ENCODE measurements at places on chromosomes 12 and 14.

- DNase-seq, result no peak
Measured at GRCh38 chr14:105857826-105858675, 331.7 kb downstream of the TMEM121 start.

GRCh38 chr12:77231501-77231918 is 166.1 kb upstream of the E2F7 start:
- DNase-seq, result no peak

GRCh38 chr12:81296556-81297305 is 218.9 kb downstream of the ACSS3 start:
- DNase-seq, result no peak

- no peak for DNase-seq
Measured at GRCh38 chr12:55470088-55470829, at the start of gene OR6C70. TSS of gene OR6C70 (minus strand) at chr12:55470138. CDS start at chr12:55470138, 0 bp downstream.

- no peak for DNase-seq
Measured at GRCh38 chr12:113479590-113480335, 8.1 kb upstream of the LHX5 start.

DNA sequence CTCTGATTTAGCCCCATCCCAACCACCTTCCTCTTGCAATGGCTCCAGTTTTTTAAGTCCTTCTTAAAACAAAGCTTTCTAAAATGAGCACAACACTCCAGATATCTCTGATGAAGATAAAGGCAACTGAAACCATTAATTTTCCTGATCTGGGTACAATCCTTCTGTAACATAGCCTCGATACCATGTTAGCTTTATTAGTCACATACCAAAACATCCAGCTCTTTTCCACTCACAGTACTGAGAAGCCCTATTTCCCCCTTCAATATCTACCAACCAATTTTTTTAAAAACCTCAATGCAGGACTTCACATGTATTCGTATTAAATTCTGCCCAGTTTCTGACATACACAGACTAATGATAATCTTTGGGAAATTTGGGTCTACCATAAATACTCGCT is 105.9 kb downstream of the MED13L start:
- DNase-seq, result no peak

GRCh38 chr12:49616533-49617219 is 6.7 kb upstream of the PRPF40B start:
- no peak for DNase-seq

DNA sequence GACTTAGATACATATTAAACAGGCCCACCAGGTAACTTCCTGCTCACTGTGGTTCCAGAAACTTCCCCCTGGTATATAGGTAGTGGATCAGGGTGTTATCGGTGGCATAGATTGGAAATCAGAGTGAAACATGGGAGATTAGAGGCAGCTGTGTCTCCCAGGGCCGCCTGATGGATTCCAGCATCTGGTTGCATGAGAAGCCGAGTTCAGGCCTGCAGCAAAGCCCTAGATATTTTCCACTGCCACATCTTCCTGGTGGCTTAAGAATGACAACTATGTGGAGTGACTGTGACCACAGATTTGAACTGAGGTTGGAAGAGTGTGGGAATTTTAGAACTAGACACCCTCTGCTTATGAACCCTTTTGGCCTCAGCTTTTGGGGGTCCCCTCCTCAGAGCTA is 184.8 kb upstream of the NTF3 start:
- no peak for DNase-seq

DNA sequence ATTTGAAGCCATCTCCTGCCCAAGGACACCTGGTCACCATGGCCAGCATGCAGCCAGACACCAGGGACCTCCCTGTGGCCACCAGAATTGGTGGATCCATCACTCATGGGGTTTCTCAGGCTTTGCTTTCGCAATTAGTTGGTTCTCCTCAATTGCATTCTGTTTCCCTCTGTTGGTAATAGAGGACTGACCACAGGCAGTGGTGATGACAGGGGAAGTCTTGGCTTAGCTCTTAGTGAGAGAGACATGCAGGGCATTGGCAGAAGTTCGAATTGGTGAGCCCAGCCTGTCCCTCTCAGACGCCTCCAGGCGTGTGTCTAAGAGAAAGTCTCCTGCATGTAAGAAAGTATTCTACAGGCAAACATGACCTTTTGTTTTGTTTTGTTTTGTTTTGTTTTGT is 21.3 kb downstream of the HCAR2 start:
- no peak for DNase-seq

- no peak for DNase-seq
Measured at GRCh38 chr14:21860172-21860571, 186.6 kb upstream of the OR4E1 start.

DNA sequence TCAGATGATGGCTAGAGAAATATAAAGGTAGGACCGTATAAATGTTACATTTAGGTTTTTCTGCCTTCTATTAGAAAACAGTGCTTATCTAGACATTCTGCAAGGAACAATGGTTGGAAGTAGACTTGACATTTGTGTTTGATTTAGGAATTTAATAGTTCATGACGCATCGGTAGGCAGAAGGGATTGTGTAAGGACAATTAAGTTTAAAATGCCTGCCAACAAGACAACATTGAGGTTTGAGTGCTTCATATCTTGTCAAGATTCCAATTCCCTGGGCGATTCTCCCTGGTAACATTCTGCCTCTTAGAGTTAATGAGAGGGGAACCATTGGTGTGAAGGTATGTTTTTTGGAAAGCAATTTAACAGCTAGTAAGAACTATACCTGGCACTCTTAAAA is 186.8 kb upstream of the RBM19 start:
- no peak for DNase-seq

DNA sequence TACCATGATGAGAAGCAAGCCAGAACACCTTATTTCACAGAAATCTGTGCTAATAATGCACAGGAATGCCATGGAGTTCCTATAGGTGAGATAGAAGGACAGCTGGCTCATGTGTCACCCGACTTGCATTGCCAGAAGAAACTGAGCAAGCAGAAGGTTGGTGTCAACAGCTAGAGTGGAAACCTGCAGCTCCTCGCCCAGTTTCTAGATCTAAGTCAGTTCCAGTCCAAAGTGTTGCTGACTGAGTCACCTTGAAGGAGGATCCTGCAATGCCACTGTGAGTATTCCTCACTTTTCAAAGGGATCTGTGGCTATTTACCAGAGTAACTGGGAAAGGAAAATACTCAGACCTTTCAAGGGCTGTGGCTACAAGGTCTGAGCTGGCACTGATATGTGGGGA is 17.1 kb downstream of the CDKL1 start:
- no peak for DNase-seq

DNA sequence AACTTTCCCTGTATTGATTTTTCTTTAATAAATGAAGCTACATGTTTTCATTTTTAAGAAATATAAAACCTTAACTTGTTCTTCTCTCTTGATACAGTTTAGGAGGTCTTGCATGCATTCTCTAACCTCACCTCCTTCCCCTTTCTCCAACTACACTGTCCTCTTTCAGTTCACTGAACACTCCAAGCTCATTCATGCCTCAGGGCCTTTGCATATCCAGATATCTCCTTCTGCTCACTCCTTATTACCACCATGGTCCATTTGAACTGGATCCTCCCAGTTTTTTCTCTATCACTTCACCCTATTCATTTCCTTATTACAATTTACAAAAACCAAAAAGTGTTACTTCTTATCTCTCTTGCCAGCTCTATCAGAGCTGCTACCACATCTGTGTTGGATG is 242.9 kb upstream of the PLEKHG7 start:
- no peak for DNase-seq

DNA sequence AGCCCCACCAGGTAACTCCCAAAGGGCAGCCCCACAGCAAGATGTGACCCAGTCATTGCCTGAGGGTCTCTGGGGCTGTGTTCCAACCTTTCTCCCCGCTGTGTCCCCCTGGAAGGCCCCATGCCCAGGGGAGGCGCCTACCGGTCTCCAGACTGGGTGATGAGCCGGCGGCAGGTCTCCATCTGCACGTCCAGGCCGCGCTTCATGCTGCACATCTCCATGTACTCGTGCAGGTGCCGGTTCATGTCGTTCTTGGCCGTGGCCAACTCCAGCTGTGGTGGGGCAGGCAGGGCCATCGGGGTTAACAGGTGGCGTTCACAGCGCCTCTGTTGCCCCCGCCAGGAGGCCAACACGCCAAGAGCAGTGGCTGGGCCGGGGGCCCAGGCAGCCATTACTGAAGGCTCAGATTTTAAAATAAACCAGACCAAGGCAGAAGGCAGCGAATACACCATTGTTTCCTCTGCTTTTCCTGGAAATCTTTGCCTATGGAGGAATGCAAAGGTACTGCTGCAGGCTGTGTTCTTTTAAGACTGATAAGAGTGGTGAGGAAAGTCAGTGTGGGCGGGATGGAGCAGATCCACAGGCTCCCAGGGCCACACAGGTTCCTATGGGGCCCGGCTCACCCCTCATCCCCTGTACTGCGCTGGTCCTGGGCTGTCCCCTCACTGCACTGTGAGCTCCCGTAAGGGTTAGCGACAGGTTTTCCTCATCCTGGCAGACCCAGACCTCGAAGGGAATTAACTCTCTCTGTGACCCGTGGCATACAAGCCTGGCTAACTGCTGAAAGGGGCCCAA is 7.3 kb downstream of the GAPDH start:
- no peak for DNase-seq

GRCh38 chr12:68364893-68365725 is 32.9 kb upstream of the MDM1 start:
- DNase-seq, result no peak

DNA sequence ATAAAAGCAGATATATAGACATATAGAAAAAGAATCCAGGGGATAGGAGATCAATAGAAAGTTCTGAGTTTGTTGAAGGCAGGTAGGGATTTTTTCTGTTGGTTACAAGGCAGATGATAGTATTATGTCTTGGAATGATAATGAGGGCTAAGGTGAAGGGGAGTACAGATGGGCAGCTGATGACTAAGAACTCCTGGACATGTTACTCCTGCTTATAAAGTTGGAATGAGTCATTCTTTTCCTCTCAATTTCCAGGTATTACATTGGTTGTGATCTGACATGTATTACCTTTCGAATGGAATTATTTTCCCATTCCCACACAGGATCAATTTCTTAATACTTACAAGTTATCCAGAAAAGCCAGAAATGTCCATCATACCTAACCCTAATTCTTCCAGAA is 545.2 kb upstream of the MGAT4C start:
- DNase-seq, result no peak

DNA sequence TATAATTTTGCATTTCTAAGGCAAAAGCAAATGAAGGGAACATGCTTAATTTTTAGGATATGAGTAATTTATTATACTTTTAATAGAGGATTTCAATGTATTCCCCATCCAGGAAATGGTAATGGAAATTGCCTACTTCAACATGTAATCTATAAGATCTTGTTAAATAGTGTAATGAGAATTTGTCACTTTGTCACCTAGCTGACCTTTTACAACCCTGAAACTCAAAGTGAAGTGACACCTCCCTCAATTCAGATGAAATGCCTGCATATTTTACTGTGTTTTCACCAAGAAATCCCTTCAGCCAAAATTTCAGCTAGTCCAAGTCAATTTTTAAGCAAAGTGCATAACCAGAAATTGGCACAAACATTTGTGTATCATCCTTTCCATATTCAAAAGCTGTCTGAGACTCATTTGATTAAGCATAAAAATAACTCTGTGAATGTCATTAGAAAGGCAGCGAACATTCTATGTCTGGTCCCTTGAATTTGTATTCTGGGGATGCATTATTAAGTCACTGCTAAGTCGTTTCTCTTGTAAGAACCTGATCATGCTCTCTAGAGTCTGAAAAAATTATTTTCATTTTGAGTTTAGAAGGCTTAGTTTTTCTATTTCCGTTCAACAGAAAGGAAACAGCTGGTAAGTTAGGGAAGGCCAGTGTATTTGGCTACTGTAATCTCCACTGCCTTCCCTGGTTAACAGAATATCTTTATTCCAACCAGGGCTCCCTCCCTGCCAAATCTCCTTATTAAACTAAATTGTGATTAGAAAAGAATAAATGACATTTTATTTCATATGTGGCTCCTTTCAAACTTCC is 100.8 kb downstream of the IGF1 start:
- DNase-seq, result no peak

DNA sequence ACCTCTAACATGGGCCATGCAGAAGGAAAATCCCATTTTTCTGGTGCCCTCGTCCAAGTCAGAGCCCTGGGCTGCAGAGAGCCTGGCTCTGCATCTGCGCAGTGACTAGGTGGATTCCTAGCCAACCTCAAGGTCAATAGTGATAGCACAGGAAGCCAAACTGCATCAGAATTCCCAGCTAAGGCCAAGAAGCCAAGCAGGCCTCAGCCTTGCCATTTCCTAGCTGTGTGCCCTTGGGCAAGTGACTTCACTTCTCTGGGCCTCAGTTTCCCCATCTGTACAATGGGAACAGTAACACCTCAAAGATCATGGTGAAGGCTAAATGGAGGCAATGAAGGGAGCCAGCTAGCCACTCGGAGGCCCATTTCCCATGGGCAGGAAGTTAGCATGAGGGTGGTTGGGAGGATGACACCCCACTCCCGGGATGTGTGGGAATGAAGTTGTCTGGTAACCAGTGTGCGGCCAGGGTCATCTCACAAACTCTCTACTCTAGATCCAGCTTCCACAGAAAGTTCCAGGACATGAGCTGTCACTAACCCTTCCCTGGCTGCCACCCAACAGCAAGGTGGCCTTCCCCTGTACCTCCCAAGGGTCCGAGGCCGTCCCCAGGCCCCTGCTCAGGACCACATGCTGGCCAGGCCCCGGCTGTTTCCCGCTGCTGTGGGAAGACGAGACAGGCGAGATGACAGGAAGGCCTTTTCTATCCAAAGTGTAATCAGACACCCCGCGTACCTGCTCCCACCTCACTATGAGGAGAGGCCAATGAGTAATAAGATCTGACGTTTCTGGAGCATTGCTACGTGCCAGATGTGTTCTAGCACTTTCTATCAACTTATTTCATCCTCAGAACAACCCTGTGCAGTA is 125.7 kb downstream of the SCARB1 start:
- no peak for DNase-seq

DNA sequence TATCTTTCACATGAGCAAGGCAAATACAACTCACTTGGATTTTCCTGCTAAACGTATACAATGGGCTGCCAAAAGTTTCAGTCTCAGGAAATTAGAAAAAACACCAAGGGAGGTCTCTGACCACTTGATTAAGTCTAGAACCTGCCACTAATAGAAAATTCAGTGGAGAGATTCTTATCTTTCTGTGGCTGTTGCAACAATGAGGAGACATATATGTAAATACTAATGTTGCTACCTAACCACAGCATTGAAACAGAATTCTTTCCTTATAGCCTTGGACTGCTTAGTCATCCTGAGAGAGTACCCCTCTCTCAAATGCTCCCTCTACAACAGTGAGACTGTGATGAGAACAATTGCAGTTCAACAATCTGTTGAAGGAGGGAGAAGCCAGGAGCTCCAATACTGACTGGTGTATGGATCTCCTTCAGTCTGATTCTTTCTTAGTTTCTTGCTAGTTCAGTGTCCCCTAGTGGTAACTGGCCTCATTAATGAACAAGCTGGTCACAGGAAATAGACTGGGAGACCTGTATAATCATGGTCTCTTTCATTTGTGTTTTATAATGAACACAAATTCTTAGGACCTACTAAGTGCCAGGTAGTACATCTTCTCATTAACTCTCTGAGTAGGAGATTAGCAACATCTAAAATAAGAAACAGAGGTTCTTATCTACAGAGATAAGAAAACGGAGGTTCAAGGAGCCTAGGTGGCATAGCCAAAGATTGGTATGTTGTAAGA is 164.5 kb downstream of the SLC38A4 start:
- DNase-seq, result peak; percentile 18

Data from NCI-H524 treated with DMSO at 0.1 percent for 48 hours (cell line).